Liver (tissue), 10 donors: ENCODE measurements at places on chromosomes 11 and 22. TPM values are rescaled to one million over a fixed set of nuclear protein-coding genes. Genes with fewer than 3 reads are reported as not detected.

The OR8G5 gene
- total RNA-seq: not detected

DNA sequence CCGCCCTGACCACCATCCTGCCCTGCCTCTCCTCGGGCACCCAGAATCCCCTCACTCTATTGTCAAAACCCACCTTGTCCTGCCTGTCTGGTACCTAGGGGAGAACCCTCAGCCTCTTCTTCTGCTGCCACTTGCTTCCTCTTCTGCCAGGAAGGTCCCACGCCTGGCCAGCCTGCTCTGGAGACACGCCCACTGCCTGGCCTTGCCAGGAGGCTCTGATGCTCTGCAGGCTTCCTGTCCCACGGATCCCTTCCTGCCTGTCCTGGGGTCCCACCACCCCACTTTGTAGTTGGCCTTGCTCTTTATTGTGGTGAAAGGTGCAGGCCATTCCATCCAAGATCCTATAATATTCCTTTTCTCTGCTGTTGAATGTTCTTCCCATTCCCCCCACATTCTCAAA is 63.4 kb downstream of the BMAL1 start:
- no peak overlapping the region for H3K4me3 ChIP-seq
- peaks cover 28% of the 10 kb centered on the region for H3K4me1 ChIP-seq
- H3K36me3 ChIP-seq: no peaks in the 10 kb centered on the region
- H3K27ac ChIP-seq: no peak overlapping the region
- no peak for DNase-seq

DNA sequence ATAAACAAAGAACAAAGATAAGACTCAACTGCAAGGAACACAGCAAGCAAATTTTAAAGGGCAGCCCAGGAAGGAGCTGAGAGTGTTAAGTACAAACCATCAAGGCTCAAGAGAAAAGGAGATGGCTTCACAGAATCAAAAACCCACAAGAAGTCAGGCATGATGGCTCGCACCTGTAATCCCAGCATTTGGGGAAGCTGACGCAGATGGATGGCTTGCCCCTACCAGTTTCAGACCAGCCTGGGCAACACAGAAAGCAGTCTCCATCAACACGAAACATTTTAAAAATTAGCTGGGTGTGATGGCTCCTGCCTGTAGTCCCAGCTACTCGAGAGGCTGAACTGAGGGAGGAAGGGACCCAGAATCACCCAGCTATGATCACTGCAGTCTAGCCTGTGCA is 32.6 kb downstream of the MAPK1 start:
- no peak overlapping the region for H3K4me3 ChIP-seq
- H3K36me3 ChIP-seq: no peaks in the 10 kb centered on the region
- no peak for DNase-seq
- H3K4me1 ChIP-seq: peaks cover 2% of the 10 kb centered on the region

- DNase-seq: no peak
- no peaks in the 10 kb centered on the region for H3K36me3 ChIP-seq
- H3K27me3 ChIP-seq: no peaks in the 10 kb centered on the region
- no peak overlapping the region for H3K4me3 ChIP-seq
These were observed 268.7 kb upstream of the CCDC90B start for GRCh38 chr11:83554876-83555275.

DNA sequence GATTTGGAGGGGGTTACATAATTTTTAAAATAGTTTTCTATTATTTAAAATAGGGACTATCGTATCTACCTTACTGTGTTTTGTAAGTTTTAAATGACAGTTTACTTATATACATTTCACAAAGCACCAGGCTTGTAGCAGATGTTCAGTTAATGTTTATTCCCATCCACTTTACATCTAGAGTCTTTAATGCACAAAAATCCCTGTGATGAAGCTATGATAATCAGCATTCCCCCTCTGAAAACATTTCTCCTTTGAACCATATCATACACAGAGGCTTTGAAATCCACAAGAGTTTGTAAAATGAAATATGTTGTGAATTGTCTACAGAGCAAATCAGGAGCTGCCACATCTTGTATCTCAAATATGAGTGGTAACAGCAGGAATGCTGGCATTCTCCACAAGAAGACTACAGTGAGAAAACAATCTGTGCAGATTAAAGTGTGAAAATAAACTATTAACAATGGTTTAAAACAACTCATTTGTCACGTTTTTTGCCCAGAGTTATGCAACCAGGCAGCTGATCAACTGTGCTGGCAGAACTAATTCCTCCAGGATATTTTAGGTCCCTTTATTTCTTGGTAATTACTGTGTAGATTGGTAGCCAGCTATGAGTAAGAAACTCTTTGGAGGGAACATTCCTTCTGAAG is 699.1 kb upstream of the ARHGAP42 start:
- DNase-seq: no peak
- no peak overlapping the region for H3K4me3 ChIP-seq
- H3K27ac ChIP-seq: no peak overlapping the region
- H3K27me3 ChIP-seq: no peaks in the 10 kb centered on the region

DNA sequence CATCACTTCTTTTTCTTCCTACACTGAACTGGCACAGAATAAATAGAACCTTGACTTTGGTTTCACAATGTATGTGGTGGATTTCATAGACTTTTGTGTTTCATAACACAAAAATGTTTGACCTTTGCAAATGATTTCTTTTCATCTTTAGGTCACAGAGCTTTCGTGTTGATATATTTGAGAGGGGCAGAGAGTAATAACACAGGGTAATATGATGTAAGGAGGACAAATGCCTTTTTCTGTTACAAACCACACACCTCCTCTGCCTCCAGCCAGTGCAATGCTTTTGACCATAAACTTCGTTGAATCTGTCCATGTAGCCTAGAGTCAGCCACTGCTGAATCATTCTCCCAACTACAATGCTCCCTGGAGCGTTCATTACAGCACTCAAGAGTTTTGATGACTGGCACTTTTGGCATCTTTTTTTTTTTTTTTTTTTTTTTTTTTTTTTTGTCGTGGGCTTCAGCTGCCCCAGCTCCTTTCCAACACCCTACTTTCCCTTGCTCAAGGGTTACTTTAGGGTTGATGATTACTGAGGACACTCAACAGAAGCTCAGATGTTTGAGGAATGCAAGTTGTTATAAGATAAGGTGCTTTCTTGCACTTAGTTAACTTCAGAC is 11.4 kb upstream of the CAT start:
- DNase-seq: no peak
- H3K27ac ChIP-seq: peak overlapping the region; percentile 42
- H3K27me3 ChIP-seq: no peaks in the 10 kb centered on the region
- no peaks in the 10 kb centered on the region for H3K36me3 ChIP-seq
- no peak overlapping the region for H3K4me3 ChIP-seq

GRCh38 chr11:117597071-117597470 is 199.9 kb downstream of the DSCAML1 start:
- H3K4me1 ChIP-seq: no peaks in the 10 kb centered on the region
- H3K36me3 ChIP-seq: no peaks in the 10 kb centered on the region
- H3K27me3 ChIP-seq: no peaks in the 10 kb centered on the region
- H3K27ac ChIP-seq: no peak overlapping the region

DNA sequence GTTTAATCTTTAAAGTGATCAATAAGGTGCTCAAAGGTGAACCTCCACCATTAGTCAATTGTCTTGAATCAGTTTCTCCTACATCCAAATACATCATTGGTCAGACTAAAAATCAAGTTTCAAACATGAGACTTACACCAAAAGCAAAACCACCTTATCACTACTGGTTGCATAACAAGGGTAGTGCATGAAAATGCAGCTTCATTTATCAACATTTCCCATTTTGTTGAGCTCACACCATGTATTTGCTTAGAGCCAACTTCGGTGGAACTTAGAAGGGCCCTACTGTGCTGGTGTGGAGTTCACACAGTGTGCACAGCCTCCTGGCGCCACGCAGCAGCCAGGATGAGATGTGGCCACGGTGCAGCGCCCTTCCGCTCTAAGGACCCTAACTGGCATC is 23.1 kb upstream of the PHLDA2 start:
- no peak for DNase-seq
- peaks cover 81% of the 10 kb centered on the region for H3K36me3 ChIP-seq
- no peak overlapping the region for H3K27ac ChIP-seq
- no peaks in the 10 kb centered on the region for H3K27me3 ChIP-seq
- no peak overlapping the region for H3K4me3 ChIP-seq

DNA sequence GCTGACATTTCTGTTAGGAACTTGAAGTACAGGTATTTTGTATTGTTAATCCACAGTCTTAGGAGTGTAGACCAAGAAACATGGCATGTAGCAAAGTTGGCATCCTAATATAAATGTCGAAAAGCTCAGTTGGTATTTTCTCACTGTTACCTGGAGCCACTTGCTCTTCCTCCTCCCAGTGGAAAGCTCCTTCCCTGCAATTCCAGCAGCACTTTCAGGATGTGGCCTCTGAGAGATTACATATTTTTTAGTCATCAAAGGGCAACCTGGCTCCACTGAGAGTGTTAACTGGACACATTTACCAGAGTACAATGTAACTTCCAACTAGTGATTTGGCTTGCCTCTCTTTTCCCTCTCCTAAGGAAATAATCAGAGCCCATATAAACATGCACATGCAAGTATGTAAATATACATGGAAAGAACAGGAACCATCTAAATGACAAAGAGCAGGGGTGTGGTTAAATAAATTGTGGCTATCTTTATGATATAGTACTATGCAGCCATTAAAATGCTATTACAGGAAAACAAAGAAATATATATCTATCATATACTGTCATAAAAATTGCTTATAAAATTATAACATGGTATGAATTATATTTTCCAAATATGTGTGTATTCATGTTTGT is 14.3 kb upstream of the EED start:
- H3K36me3 ChIP-seq: no peaks in the 10 kb centered on the region
- H3K27me3 ChIP-seq: no peaks in the 10 kb centered on the region
- H3K4me1 ChIP-seq: no peaks in the 10 kb centered on the region
- H3K27ac ChIP-seq: no peak overlapping the region

DNA sequence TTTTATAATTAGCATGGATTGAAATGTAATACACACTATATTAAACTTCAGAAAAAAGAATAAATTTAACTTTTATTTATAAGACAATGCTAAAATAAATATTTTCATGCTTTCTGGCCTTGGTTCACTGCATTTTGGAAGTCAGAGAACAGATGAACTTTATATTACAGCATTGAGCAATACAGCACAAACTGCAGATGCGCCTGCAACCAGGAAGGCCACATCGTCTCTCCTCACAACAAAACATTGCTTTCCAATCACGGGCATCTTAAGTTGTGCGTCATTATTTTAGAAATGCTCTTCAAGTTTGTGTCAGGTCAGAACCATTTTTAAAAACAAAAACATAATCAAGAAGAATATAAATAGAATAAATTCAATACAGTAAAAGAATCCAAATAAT is 89.3 kb upstream of the CEP126 start:
- H3K36me3 ChIP-seq: no peaks in the 10 kb centered on the region
- H3K4me3 ChIP-seq: no peak overlapping the region
- H3K27ac ChIP-seq: no peak overlapping the region
- no peaks in the 10 kb centered on the region for H3K4me1 ChIP-seq

DNA sequence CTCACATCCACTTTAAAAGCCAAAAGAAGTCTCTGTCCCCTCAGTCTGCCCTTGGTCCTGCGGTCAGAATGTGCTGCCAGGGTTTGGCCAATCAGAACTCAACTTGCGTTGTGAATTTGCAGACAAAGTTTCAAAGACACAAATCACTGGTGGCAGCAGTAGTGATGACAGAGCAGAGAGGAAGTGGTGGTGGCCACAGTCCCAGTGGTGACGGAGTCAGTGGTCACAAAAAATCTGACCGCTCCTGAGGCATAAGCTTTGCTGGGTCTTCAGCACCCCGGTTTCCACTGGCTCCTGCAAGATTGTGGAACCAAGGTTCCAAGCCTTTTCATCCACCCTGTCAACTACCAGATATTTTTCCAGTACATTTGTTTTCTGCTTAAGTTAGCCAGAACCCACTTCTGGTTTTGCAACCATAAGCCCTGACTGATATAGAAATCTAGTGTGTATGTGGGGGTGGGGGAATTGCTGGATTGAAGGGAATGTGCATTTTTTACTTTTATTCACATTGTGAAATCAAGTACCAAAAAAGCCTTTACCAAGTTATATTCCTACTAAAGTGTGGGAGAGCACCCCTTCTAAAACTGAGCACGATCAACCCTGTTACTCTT is 112.3 kb downstream of the TMPRSS5 start:
- H3K27me3 ChIP-seq: no peaks in the 10 kb centered on the region
- H3K4me1 ChIP-seq: no peaks in the 10 kb centered on the region
- no peak for DNase-seq
